ENCODE measurements at places on chromosomes 7 and 10. TPM values are rescaled to one million over a fixed set of nuclear protein-coding genes. Genes with fewer than 3 reads are reported as not detected.

- H3K36me3 ChIP-seq = no peaks in the 10 kb centered on the region
- no peak within 1 kb of the TSS for H3K4me3 ChIP-seq
- no peak within 1 kb of the TSS for H3K27ac ChIP-seq
- H3K27me3 ChIP-seq = no peaks in the 10 kb centered on the region
- DNase-seq = no peak
Measured at GRCh38 chr10:84241185-84241790, at the start of gene LRIT1. Gene LRIT1, minus strand, starts transcription at chr10:84241546. Its CDS starts 107 bp downstream, at chr10:84241439.

DNA sequence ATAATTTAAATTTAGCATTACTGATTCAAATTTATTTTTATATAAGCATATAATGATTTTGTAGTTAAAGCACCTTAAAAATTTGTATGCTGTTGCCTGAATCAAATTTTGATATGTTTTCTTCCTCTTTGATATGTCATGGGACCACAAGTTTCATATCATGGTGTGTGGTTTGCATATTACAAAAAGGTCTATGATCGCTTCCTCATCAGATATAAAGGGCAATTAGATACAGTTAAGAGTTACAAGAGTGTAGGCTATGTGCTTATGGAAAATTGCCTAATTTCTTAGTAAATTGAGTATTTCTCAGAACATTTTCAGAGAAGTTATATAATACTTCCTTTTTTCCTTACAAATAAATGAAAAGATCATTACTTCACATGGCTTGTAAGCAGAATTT lies 22.2 kb downstream of the MRC1 start:
- DNase-seq = no peak
- H3K27me3 ChIP-seq = no peaks in the 10 kb centered on the region
- H3K4me3 ChIP-seq = no peak overlapping the region
- no peaks in the 10 kb centered on the region for H3K36me3 ChIP-seq

- no peaks in the 10 kb centered on the region for H3K27me3 ChIP-seq
- peaks cover 9% of the 10 kb centered on the region for H3K4me1 ChIP-seq
- DNase-seq = no peak
Measured at GRCh38 chr7:30545791-30546555, 41.3 kb upstream of the GGCT start.

DNA sequence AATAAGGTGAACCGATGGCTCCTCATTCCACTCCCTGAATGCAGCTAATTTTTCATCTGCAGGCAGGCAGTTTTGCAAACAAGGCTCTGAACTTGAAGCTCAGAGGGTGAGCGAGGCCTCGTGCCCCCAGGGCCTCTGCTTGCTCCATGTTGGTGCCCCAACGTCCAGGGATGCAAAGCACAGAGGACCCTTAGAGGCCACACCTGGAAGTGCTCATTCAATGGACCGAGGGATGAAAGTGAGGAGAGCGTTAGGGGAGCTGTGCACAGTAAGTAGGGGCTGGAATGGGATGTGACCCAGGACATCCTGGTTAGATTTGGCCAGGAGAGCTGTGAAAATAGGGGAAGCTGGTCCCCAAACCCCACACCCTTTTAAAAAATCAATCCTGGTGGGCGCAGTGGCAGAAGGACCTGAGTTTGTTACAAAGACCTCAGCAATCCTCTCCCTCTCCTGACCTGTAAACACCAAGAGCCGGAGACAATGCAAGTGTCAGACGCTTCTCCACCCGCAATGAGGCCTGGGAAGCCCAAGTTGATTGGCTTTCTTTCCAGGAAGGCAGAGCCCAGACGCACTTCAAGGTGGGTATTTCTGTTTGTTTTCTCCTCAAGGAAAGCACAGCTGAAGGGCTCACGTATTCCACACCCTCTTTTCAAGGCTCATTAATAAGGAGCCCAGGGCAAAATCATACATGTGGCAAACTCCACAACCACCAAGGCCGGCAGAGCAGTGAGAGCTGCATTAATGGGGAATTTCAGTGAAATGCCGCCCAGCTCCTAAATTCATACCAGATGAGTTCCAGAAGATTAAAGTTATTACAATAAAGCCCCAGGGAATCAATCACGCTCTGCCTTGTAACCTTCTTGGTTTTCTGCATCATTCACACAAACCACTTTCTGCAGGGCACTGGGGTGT lies 14.1 kb upstream of the CXCL12 start:
- no peak overlapping the region for H3K4me3 ChIP-seq
- no peaks in the 10 kb centered on the region for H3K4me1 ChIP-seq
- DNase-seq = no peak

The ADCY1 gene
- 0.35 TPM for total RNA-seq

DNA sequence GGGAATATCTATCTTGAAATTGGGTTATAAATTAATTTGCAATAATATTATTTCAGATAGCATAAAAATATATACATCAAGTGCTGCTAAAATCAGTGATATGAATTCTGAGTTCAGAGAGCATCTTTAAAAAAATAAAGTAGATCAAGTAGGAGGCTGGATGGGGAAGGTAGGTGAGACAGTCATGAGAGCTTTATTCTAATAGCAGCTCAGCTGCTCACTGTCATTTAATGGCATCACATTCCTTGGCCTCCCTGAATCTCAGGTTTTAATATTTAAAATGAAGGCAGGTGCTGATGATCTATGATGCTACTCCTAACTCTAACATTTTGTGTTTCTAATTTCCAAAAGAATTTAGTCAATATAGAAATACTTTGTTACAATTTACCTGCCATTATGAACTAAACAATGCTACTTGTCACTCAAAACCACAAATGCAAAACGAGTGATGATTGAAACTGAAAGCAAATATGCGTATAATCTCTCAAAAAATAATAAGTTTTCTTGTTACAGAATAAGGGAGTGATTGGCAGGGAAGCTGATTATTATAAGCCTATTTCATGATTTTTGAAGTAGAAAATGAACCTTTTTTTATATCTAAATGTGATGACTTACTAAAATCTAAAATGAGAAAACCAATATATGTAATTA lies 147.6 kb upstream of the CSTF2T start:
- no peak overlapping the region for H3K27ac ChIP-seq
- no peak overlapping the region for H3K4me3 ChIP-seq
- no peaks in the 10 kb centered on the region for H3K4me1 ChIP-seq

DNA sequence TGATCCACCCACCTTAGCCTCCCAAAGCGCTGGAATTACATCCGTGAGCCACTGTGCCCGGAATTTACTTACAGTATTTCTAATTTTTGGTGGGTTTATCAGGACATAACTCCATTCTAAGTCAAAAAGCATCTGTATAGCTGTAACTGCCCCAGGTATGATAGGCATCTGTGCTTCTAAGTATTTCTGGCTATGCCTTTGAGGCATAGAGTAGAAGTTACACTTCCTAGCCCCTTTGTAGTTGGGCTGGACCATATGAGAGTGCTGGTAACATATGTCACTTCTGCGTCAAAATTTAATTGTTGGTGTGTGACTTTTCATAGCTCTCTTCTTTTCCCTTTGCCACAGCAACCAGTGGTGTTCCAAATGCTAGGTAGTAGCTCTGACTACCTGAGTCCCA lies 153.3 kb downstream of the RTKN2 start:
- H3K27ac ChIP-seq = no peak overlapping the region
- no peaks in the 10 kb centered on the region for H3K27me3 ChIP-seq
- no peak overlapping the region for H3K4me3 ChIP-seq
- no peaks in the 10 kb centered on the region for H3K36me3 ChIP-seq
- DNase-seq = no peak

Measured in esophagus squamous epithelium (tissue), 5 donors.